ENCODE measurements at places on chromosomes 5 and 9. TPM values are rescaled to one million over a fixed set of nuclear protein-coding genes. Genes with fewer than 3 reads are reported as not detected.
A peak's percentile ranks its signal among the peaks of the same experiment; 100 is the strongest.

The CEP72 gene
- total RNA-seq = 4.4 TPM

The IL4 gene
- not detected for total RNA-seq

The ANKRD34B gene
- total RNA-seq = 3.4 TPM

The XPA gene
- 7.7 TPM for total RNA-seq

The N4BP3 gene
- total RNA-seq = 1.8 TPM

The SYNPO gene
- 1.1 TPM for total RNA-seq

The PCDHB2 gene
- not detected for total RNA-seq

- DNase-seq = peak; percentile 57
These were observed 37.6 kb downstream of the DUSP1 start for GRCh38 chr5:172733131-172733973.

- DNase-seq = no peak
These were observed 77.9 kb downstream of the FNBP1 start for GRCh38 chr9:129964901-129965734.

DNA sequence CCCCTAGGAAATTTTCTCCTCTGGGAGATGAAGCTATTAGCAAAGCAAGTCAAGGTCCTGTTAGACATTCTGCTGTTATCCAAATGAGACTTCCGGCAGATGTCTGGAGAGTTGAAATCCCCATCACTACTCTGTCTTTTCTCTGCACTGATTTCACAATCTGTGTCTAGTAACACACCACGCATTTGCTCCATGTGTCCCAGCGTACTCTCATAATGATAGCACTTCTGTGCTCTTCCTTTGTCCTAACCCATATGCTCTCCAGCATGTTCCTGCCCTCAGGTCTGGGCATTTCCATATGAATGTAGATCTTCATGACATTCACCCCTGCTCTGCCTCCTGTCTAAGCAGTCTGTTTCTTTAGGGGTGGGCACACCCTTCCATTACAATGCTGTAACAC is 1949.0 kb upstream of the WWC1 start:
- no peak for DNase-seq

DNA sequence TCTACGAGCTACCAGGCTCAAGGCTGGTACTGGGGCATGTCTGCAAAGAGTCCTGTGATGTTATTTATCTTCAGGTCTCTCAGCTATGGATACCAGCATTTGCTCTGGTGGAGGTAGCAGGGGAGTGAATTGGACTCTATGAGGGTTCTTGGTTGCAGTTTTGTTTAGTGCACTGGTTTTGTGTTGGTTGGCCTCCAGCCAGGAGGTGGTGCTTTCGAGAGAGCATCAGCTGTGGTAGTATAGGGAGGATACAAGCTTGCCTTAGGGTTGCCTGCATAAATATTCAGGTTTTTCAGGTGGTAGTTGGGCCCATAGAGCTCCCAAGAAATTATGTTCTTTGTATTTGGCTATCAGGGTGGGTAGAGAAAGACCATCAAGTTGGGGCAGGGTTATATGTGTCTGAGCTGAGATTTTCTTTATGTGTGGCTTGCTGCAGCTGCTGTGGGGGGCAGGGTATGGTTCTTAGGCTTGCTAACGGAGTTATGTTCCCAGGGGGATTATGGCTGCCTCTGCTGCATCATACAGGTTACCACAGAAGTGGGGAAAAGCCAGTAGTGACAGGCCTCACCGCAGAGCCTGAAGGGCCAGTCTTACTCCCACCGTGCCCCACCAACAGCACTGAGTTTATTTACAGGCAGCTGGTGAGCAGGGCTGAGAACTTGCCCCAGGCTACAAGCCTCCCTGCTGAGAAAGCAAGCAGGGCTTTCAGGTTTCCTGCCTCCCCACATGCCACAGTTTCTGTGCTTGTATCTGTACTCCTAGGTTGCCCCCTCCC is 9.7 kb upstream of the RIOK2 start:
- no peak for DNase-seq

DNA sequence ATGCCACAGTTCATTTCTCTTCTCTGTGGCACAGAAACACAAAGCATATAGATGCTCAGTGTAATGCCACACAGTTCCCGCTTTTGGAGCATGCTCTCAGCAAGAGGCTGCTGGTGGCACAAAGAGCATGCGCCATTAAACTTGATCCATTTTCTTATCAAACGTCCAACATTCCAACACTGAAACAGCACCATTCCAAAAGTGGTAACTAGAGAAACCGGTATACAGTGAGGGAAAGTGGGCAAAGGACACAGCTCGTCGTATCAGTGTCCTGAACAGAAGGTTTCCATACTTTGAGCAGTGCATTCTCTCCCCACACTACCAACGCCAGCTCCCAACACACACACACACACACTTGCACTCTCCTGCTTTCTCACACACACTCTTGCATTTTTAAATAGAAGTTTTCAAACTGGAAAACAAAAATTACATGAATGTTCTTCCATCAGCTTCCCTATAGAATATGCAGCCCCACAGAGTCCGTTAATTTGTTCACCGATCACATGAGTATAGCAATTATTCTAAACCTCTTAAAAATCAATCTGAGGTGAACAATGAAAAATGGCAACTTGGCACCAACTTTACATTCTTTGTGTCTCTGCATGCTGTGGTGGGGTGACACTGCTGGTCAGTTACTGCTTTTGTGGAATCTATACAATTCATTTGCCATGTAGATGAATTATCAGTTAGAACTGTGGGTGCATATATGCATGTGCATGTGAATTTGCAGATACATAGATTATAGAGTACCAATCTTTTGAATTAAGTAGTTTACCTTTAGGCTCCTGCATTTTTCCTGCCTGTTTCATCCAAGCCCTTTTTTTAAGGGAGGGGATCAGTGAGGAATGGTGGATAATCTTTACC is 5.7 kb downstream of the NFIB start:
- DNase-seq = peak; percentile 69

GRCh38 chr9:22008717-22009505 is at the start of gene CDKN2B:
Gene CDKN2B, minus strand, starts transcription at chr9:22009305. Its CDS starts 352 bp downstream, at chr9:22008953.
- no peak for DNase-seq

DNA sequence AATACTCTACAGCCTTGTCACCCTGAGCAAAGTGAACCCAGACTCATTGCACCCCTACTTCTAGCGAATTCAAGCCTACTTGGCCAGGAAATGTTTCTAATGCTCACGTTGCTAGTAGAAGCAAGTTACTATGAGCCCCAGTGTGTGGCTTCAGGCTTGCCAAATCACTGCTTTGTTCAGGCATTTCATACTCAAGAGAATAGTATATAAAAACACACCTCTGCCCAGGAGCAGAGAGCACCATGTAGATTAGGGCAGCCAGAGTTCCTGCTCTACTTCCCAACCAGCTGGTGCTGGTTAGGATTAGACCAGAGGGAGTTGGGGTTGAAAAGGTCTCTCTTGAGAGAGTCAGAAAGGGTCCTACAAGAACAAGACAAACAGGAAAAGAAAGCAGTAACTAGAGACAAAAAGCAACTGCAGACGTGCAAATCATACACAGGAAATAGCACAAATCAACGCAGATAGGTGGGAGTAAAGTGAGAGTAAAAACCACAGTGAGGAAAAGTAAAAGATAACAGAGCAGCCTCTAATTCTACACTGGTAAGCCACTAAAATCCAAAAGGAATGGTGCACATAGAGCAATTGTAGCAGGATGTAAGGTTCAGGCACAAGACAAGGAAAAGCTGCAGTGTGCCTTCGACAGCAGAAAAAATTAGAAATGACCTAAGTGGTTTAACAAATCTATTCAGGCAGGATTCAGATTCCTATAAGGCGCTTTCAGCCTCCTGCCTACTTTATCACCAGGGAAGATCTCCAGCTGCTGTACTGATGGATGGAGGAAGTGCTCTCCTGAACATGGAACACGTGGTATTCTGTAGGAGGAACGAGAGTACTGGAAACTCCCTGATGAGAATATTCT is 49.6 kb upstream of the KIF2A start:
- no peak for DNase-seq

DNA sequence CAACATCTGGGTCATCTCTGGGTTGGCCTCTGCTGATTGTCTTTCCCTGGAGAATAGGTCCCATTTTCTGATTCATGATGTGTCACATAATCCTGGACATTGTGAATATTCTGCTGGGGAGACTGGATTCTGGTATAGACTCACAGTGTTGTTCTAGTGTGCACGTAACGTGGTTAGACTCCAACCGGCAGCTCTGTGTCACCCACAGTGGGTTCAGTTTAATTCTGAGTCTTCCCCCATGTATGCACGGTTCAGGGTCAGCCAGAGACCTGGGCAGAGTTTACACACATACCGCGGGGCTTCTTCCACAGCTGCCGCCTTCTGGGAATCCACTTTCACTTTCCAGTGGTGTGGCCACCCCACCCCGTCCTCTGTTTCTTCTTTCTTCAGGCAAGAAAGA is 38.0 kb upstream of the LRRC14B start:
- DNase-seq = no peak

- DNase-seq = no peak
These were observed 241.0 kb upstream of the IRX1 start for GRCh38 chr5:3354606-3355005.

DNA sequence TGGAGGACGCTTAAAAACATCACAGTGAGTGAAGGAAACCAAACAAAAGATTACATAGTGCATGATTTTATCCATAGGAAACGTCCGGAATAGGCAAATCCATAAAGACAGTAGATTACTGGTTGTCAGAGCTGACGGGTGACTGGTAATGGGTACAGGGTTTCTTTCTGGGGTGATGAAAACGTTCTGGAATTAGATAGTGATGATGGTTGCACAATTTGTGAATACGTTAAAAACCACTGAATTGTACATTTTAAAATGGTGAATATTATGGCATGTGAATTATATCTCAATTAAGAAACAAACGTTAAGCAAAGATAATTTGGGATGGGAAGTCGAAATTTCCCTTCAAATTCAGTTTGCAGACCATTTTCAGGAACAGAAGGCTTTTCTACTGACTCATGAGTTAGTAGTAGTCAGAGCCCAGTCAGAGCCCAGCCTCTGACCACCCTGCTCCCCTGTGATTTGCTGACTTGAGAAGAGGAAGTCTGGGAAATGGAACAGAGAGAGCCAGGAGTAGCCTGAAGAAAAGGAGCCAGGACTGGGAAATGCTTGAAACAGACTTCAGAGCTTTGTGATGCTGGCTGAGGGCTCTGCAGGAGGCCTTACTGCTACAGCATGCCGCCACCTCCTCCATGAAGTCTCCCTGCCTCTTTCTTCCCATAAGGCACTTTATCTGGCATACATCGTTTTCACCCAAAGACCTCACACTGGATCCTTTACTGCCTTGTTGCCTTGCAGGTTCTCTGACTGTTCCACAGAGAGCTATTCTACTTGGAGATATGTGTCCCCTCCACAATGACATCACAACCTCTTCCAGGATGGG is 46.4 kb upstream of the CTNNA1 start:
- peak; percentile 14 for DNase-seq

DNA sequence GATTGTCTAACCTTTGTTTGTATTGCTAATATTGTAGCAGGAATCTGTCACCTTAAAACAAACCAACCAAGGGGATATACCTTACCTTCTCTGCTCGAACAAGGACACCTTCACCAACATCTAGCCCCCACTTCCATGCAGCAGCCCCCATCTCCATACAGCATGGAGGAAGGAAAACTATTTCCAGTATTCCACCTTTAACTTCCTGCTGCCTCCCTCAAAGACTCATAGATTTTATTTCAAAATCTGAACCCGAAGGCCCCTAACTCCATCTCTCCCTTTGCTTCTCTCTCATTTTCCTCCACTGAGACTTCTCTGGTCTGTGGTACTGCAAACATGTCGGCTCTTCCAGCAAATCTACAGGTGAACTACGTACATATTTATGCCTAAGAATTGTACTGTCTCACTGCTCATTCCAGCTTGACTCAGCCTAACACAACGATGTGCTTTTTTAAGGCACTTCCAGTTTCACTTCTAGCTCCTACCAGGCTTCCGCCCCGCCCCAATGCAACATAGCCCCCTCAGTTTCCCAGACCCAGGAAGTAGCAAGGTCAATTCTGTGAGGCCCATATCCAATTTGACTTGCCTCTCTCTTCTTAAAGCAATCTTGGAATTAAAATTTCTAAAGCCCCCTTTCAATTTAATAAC is 70.7 kb upstream of the RNF38 start:
- no peak for DNase-seq

- no peak for DNase-seq
These were observed 28.8 kb upstream of the PLIN2 start for GRCh38 chr9:19156026-19156474.

- no peak for DNase-seq
These were observed 102.1 kb upstream of the SSBP2 start for GRCh38 chr5:81853030-81853357.

GRCh38 chr5:136311999-136312398 is 53.3 kb downstream of the TRPC7 start:
- no peak for DNase-seq

DNA sequence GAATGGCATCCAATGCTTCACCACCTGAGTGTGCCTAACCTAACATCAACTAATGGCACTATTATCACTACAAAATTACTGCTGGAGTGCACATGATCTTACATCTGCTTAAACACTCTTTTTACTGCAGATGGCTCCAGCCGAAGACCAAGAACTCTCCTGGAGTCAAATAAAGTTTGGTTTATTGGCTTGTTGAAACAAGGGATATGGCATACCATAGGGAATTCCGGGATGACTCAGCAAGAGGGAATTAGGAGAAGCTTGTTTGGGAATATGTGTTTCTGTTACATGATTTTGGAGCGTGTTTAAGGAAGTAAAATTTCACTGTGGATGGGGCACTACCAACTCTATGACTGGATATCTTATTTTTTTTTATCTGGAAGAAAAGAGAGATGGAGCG is 872.6 kb downstream of the DTWD2 start:
- DNase-seq = no peak

GRCh38 chr5:4124221-4124970 is 528.8 kb downstream of the IRX1 start:
- no peak for DNase-seq

DNA sequence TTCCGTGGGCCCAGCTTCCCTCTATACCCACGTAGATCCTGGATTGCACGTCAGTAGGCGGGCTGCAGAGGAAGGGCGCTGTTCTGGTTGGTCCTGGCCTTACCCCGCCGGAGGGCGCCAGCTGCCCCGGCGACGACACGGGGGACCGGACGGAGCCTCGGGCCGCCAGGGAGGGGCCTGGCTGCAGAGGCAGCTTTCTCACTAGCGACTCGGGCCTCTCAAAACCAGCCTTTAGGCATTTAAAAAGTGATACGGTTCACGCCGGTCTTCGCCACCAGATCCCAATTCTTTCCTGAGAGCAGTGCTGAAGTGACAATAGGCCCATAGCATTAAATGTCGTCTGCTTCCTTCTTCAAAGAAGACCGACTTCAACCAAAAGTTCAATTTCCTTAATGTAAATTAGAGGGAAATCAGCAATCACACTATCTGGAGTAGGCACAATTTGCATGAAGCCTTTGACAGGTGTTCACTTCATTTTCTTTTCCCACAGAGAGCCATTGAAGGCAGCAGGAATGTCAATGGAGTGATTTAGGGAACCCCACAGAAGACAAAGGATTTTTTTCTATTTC is 17.6 kb upstream of the UBE2D2 start:
- no peak for DNase-seq

DNA sequence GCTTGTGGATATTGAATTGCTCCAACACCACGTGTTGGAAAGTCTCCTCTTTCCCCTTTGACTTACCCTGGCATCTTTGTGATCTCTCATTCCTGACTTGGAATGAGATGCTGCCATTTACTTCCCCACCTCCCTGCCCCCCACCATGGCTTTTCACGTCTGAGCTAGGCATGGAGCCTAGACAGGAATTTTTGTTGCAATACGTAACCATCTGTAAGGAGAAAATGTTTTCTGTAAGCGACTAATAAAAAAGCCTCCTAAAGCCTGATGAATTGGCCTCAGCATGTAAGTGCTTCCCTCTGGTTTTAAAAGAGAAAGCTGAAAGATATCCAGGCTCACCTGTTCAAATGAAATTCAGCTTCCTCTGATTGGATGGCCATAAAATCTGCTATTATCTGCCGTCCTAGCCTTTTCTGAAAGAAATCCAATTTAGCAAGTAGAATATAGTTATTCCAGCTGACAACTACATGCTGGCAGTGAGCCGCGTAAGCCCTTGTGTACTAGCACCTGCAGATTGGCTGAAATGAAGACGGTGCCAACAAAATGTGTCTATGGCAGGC is 200.1 kb downstream of the NSG2 start:
- DNase-seq = no peak

All from Caki2 (cell line).